Activated CD8-positive, alpha-beta memory T cell treated with anti-CD3 and anti-CD28 coated beads for 4 hours (primary cell): ENCODE measurements at places on chromosomes 12 and 14.

DNA sequence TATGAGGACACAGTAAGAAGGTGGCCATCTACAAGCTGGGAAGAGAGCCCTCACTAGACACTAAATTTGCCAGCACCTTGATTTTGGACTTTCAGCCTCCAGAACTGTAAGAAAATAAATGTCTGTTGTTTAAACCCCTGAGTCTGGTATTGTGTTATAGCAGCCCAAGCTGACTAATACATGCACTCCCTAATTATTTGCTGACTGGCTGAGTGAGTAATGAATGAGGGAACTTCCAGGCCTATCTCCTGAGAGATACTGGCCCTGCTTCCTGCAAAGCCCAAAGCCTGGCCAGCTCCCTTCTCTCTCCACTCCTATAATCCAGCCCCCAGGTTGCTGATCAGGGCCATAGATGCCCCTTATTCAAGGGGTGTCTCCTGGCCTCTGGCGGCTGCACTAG lies 120.0 kb upstream of the NOS1 start:
- DNase-seq, result no peak

DNA sequence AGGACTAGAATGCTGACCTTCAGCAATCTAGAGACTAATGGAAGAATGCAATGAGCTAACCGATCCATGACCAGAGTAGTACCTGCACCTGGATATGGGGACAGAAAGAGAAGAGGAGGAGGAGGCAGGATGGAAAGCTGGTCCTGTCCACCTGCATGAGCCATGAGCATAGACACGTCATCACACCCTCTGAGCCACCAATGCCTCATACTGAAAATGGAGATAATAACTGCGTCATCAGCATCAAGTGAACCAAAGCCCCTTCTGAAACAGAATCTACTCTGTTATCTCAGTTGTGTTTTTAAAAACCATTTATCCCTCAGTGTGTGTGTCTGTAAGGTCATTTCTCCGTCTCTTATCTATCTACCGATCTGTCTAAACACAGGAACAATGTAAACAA lies 327.0 kb downstream of the BCL11B start:
- DNase-seq, result no peak

- DNase-seq, result no peak
These were observed 2.2 kb downstream of the ZDHHC17 start for GRCh38 chr12:76766161-76766560.

GRCh38 chr14:24900269-24901100 lies 149.5 kb downstream of the STXBP6 start:
- DNase-seq, result no peak

- DNase-seq, result no peak
These were observed 2.2 kb downstream of the ZBTB1 start for GRCh38 chr14:64506721-64507120.

DNA sequence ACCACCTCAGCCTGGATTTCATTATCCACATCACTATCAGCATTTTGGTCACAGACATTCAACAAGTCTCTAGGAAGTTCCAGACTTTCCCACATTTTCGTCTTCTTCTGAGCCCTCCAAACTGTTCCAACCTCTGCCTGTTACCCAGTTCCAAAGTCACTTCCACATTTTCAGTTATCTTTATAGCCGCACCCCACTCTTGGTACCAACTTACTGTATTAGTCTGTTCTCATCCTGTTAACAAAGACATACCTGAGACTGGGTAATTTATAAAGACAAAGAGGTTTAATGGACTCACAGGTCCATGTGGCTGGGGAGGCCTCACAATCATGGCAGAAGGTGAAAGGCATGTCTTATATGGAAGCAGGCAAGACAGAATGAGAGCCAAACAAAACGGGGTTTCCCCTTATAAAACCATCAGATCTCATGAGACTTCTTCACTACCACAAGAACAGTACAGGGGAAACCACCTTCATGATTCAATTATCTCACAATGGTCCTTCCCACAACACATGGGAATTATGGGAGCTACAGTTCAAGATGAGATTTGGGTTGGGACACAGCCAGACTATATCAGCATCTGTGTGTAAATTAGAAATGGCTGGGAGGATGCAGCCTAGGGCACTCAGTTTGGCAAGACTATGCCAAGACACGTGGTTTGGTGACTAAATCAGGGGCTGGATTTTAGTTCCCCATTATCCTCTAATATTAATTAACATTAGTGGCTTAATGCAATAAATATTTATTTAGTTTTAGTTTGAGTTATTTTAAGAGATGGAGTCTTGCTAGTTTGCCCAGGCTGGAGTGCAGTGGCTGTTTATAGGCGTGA lies 16.2 kb upstream of the FUT8 start:
- DNase-seq, result no peak

DNA sequence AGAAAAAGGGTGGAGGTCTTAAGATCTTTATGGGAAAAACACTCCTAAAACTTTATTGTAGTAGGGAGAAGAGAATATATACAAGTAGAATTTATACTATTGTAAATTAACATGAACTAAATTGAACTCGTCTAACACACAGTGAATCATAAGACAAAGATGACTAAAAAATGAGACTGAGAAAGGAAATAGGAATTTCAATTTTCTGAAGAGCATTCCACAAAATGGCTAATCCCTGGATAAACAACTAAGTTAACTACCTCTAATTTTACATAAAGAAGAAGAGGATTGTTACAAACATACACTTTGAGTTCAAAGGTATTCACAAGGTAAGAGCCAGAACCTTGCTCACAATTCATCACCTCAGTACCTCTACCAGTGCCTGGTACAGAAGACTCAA lies 2.0 kb downstream of the MAP4K5 start:
- no peak for DNase-seq

DNA sequence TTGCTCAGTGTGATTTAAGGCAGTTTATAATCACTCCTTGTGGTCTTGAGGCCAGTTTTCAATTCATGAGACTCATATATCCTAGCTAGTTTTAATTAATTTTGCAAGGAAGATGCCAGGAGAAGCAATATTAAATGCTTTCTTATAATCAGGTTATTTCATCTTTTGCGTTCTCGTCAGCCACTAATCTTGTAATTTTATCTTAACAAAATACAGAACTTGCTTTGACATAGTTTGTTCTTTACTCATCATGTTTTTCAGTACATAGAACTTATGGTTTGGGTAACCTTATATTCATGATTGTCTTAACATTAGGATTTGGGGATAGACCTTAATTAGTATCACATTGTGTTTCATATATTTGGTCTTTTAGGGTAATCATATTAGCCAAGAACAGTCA lies 76.0 kb downstream of the LIN52 start:
- DNase-seq, result no peak

DNA sequence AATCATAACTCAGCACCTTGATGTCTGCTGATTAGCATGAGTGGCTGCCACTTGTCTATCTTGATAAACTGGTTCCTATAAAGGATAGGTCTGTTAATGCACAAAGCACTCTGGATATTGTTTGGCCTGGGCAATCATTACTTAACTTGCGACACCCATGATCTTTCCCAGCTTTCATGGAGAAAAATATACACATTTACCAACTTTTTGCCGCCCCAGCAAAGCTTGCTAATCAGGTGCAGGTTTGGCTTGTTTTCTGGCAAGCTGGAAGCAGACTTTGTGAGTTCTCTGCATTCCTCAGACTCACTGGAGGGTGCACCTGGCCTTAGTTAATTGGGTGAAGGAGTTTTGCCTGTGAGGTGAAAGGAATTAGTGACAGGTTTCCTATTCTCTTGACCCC lies 1126.4 kb upstream of the FLRT2 start:
- no peak for DNase-seq

DNA sequence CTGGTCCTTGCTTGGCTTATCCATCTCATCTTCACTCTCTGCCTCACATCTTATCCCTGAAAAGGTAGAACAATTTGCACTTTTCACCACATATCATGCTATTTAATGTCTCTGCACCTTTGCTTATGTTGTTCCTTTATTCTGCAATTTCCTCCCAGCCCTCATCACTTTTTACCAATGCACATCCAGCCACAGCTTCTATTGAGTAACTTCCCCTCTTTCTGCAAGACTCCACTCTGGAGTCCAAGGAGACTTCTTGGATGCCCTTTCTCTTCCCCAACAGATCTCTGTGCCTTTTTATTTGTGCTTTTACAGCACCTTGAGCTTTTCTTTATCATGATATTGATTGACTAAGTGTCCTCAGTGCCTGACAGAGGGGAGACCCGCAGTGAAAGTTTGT lies 797.1 kb downstream of the VRK1 start:
- DNase-seq, result no peak

DNA sequence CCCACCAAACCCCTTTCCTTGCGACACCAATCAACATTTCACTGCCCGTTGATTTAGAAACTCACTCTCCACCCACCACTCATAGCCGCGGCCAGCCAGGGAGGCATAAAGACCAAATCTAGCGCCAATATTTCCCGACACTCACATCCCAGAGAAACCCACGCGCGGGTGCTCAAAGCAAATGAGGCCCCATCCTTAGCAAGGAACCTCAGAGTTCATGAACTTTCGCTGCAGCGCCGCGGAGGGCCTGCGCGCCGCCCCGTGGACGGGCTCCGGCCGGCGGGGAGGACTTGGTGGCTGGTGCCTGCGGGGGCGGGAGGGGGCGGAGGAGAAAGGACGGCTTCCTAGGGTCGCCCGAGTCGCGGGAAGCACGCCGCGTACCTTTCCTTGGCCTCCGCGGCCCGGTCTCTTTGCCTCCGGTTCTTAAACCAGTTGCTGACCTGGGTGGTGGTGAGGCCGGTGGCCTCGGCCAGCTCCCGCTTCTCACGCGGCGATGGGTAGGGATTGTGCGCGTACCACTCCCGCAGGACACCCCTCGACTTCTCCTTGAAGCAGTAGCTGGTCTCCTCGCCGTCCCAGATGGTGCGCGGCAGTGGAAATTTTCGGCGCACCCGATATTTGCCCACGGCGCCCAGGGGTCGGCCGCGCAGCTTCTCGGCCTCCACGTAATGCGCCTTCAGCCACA lies 886 bp downstream of the SIX1 start:
- DNase-seq, result no peak

DNA sequence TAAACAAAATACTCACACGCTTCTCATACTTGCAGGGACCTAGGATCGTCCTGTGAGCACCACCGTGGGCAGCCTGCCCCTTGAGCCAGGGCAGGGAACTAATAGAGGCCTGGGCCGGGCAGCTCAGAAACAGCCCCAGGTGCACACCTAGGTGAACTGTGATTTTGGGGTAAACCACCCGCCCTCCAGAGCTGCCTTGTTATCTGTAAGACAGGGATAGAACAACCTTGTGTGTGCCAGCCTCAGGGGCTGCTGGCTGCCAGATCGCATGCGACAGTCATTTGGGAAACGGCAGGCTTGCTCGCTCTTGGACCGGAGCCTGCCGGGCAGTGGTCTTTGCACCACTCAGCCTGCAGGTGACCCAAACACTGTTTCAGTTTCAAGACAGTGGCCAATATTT lies 86.8 kb downstream of the ADGRD1 start:
- DNase-seq, result no peak

DNA sequence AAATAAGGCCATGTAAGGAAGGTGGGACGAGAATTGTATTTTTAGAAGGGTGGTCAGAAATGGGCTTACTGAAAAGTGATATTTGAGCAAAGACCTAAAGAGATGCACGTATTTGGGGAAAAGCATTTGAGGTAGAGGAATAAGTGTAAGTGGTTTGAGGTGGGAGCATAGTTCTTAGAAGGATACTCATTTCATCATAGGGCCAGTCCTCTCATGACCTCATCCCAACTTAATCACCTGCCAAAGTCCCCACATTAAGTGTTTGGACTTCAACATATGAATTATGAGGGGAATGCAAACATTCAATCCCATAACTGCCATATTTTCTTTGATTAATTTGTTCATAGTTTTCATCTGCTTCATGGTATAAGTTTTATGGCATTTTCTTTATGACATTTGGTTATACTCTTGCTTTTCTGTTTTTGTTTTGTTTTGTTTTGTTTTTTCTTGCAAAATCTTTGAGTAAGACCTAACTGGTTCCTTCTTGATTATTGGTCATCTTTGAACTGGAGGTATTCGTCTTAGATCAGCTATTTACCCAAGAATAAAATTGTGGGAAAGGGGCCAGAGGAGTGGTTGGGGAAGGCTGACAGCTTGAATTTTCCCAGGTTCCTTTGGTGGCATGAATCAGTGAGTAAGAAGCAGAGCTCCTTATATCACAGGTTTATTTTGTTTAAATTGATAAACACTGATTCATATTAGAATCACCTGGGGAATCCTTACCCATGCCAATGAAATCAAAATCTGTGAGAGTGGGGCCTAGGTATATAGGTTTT lies 24.2 kb downstream of the GNPNAT1 start:
- no peak for DNase-seq

- no peak for DNase-seq
These were observed 67.7 kb downstream of the NT5DC3 start for GRCh38 chr12:103773109-103773910.

DNA sequence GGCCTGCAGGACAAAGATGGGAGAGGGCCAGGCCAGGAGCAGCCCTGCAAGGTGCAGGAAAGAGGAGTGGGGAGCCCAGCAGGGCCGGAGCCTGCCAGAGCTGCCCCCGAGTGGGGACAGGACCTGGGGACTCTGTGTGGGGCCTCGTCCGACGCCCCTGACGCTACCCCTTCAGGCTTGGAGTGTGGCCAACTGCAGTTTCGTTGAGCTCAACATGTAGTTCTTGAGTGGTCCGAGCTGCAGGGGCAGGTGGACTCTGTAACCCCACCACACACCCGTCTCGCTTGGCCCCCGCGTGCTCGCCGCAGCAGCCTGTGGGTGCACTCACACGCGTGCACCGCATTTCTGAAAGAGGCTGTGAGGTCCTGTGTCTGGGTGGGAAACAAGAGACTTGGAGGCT lies 2.0 kb downstream of the ASPG start:
- DNase-seq, result no peak

GRCh38 chr14:24461336-24461735 lies 18.8 kb upstream of the SDR39U1 start:
- DNase-seq, result no peak

DNA sequence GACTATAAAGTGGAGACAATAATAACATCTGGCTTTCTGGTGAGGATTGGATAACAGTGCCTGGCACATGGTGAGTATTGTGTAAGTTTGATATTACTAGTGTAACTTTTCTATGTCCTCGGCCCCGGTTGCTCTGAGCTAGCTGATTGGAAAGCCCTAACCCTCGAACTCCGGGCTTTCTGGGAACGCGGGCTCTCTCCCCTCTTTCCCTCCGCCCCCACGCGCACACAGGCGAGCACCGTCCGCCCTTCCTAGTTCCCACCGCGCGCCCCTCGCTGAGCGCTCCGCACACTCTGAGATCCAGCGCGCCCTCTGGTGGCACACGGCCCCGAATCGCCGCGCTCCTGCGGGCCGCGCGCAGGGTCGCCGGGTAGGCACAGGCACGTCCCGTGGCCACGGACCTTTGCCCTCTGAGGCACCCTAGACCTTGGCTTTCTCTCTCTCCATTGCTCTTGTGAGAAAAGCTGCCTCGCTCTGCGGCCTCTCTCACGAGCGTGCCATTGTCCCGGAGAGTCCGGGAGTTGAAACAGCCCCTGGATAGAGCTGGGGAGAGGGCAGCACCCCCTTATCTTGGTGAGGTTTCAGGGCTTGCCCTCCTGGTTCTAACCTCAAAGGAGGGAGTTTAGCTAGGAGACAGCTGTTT lies 23.2 kb upstream of the ESRRB start:
- DNase-seq, result no peak

- DNase-seq, result no peak
These were observed 39.7 kb upstream of the VCPKMT start for GRCh38 chr14:50156111-50156510.
